Fibroblast of skin of right biceps (primary cell): ENCODE measurements at places on chromosomes 1 and 21.

DNA sequence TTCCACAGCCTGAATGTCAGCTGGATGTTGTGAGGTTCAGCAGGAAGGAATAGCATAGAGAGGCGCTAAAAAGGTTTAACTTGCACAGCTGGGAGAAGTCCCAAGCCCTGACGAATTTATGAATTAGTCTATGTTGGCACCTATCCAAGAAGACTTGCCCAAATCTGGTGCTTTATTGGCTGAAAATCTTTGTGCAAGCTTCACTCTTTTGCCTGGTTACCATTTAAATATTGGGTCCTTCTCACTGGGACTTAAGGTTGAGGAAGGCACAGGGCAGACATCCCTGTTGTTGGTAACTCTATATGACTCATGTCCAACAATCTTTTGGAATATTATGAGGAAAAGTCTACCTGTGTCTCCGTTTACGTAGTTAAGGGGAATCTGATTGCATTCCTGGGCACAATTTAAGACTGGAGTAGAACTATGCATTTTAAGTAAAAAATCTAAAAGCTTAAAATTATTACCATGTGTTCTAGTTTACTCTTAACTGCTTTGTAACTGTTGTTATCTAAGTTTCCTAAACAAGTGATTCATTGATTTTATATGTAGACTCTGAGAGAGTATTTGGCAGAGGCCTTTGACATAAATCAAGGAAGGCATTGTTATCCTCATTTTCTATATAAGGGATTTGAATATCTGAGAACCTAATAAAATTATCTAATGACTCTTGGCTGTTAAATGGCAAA, 181.7 kb upstream of the DPYD start:
- DNase-seq: peak; percentile 52

GRCh38 chr1:100219883-100220282, 29.8 kb downstream of the DBT start:
- peak; percentile 9 for DNase-seq

GRCh38 chr1:20931930-20932436, 144.9 kb upstream of the HP1BP3 start:
- DNase-seq: no peak

DNA sequence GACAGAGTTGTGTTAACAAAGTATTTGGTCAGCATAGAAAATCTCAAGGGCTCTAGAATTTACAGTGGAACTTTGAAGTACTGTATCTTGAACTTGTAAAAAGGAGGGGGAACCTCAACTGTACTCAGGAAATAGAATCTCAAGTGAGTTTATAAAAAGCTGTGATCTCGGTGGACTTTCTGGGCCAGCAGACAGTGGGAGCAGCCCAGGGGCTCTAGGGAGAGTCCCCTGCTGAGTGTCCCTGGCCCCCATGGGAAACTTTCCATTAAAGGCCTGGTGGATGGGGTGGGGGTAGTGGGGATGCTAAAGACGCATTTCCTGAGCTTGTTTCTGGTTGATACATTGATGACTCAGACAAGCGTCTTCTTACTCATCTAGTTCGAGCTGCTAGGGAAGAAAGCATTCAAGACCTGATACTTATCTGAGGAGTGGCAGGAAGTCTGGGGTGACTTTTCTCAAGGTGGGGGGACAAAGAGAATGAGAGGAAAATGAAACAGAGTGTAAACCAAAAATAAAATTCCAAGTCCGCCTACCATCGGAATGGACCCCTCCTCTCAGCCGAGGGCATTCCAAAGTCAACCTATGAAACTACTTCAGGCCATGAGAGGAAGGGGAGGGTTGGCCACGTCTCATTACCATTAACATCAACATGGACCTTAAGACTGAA, 65.5 kb downstream of the NID1 start:
- peak; percentile 97 for DNase-seq

DNA sequence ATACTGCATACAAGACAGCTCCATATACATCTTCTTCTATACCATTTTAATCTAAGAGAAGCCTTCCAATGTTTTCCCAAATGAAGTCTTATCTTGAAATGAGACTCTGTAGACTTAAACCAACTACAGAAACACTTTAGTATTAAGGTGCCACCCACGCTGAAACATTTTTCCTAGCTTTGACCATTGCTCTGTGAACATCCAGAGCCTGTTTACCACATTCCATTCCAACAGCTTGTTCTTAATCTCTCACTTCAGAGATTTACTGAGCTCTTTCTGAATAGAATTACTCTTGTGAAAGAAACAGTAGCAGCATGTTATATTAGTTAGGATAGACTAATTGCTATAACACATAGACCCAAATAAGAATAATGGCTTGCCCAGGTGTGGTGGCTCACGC, 19.6 kb upstream of the POGZ start:
- DNase-seq: no peak

GRCh38 chr1:113178106-113178505, 105.1 kb downstream of the LRIG2 start:
- no peak for DNase-seq

- DNase-seq: peak; percentile 31
These were observed 35.5 kb downstream of the CAPN2 start for GRCh38 chr1:223747838-223748335.

- DNase-seq: peak; percentile 40
These were observed 25.0 kb downstream of the KANK4 start for GRCh38 chr1:62294261-62294660.

DNA sequence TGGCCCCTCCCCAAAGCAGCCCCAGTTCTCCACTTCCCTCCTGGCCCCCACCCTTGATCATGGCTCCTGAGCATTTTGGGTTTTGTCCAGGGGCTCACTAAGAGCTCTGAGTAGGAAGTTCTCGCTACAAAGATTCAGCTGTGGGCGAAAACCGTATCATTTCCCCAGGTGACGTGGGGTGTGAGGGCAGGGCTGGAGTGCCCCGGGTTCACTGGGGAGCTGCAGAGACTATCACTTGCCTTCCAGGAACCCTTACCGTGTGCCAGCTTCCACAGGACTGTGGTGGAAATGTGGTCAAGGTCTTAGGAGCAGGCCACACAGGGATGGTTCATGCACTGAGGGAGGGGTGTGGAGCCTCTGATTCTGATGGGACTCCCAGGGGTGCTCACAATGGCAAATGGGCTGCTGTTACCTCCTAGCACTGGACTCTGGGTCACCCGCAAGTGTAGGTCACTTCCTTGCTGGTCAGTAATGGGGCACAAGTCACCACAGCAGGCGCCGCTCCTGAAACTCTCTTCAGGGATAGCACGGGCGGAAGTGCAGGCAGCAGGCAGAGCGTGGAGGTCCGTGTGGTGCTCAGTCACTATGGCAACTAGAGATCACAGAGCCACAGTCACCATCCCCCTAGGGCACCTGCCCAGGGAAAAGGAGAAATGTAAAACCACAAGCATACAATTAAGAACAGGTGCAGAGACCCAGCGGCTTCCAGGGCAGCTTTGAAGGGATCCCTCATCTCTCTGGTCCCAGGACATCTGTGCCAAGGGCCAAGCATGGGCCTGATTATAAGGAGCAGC, 35.4 kb downstream of the RSPH1 start:
- no peak for DNase-seq

DNA sequence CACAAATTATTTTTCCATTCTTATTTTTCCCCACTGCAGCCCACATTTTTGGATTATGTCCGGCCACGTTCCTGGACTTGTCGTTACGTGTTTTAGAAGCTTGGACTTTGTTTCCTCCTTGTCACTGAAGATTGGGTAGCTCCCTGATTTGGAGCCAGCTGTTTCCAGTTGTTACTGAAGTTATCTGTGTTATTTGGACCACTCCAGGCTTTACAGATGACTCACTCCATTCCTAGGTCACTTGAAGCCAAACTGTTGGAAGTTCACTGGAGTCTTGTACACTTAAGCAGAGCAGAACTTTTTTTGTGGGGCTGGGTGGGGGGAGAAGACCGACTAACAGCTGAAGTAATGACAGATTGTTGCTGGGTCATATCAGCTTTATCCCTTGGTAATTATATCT, 12.2 kb upstream of the AXDND1 start:
- peak; percentile 62 for DNase-seq

GRCh38 chr21:25350056-25350455, 257.2 kb downstream of the MRPL39 start:
- DNase-seq: peak; percentile 62

GRCh38 chr1:107152395-107152794, 11.6 kb downstream of the NTNG1 start:
- DNase-seq: no peak

GRCh38 chr1:43529206-43529731, 1.4 kb upstream of the PTPRF start:
- peak; percentile 88 for DNase-seq

- DNase-seq: no peak
These were observed 13.8 kb downstream of the RASSF5 start for GRCh38 chr1:206521127-206521526.
